ENCODE measurements at places on chromosomes 3 and 15.

DNA sequence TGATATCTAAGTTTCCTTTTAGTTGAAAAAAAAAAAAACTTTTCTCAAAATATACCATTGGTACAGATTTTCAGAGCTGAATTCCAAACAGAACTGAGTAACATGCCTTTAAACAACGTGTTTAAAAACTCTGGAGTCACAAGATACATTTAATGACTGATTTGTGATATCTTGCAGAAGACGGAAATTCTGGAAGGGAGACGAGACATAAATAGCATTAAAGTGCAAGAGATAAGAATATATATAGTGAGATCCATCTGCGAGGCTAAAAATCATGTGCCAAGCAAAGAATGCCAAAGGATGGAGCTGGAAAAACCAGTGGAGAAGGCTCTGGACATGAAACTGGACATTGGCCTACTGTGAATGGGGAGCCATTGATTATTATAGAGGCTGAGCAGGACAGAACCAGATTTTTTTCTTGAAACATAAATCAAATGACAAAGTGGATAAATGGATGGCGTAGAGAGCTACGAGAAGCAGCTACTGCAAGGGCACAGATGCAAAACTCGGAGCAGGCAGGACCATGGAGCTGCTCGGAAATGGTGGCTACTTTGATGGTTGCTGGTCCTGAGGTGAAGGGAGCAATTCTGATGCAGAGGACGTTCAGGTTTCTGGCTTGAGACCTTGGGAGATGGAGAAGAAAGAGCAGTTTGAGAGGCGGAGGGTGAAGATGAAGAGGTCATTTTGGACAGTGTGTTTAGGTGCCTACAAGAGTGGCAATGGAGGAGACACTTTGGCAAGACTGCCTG lies 88.8 kb downstream of the CPN2 start:
- DNase-seq: no peak

GRCh38 chr15:101407439-101407838 lies 82.1 kb downstream of the PCSK6 start:
- DNase-seq: no peak

GRCh38 chr3:48633743-48634142 lies 1.5 kb downstream of the SLC26A6 start:
- no peak for DNase-seq

DNA sequence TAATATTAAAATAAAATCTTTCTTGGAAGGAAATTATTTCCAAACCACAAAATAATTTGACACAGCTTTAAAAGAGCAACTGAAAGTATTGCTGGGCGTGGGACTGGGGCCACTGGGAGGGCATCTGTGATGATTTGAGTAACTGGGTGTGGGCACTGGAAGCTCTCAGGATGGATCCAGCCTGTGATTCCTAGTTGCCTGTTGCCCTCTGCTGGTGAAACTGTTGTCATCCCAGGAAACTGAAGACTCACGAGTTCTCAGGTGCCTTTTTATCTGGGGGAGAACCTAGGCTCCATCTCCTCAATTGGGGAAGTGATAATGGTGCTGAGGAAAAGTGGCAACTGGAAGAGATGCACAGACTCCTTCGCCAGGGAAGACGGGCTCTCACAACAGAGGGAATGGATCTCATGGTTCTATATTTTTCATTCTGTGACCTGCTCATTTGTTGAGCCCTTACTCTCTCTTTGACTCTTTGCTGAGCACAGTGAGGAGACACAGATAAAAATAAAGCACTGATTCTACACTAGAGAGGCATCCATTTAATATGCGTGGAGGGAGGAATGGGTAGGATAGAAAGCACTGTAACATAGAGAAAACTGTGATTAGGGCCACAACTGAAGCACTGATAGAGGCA lies 61.6 kb downstream of the TPRG1 start:
- peak; percentile 2 for DNase-seq

DNA sequence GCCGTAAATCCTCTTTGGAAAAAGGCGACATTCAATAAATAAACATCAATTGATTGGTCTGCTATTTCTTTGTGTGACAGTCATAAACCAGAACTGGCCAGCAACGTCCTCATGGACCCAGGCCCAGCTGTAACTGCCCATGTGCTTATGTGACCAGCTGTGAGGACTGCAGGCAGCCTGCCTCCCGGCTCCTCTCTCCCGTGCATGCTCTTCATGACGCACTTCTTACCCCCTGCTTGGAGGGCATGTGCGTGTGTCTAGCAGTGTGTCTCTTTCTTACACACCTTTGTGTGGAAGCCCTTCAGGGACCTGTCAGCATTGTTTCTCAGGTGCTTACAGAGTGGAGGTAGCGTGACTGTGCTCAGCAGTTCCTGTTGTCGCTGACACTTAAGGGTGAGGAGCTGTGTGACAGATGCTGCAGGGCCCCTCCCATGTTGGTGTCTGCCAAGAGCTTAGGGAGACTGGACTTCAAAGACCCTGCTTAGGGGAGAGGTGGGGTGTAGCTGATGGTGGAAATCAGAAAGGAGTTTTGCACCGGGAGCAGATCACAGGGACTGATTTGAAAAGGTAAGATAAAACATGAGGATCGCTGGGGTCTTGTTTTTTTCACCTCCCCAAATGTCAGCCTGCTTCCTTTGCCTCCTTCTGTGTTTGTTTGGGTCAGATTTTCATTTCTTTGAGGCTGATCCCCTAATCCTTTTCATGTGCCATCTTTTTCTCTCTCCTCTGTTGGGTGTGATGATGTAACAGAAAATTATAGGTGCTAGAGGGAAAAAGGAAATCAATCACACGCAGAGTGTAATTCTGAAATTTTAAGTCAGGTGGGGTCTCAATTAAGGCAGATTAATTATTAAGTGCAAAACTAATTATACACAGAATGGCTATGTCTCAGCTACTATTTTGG lies 2.1 kb downstream of the PODXL2 start:
- DNase-seq: no peak

- DNase-seq: no peak
Observed at GRCh38 chr3:125118600-125118999, 62.8 kb upstream of the HEG1 start.

All from stimulated activated naive CD4-positive, alpha-beta T cell treated with Interleukin-2 at 50 U/mL for 16 hours (primary cell).